Ascending aorta (tissue), 2 donors: ENCODE measurements at places on chromosomes 4 and X.

- H3K4me1 ChIP-seq, result no peaks in the 10 kb centered on the region
- no peak overlapping the region for H3K4me3 ChIP-seq
- no peak overlapping the region for H3K27ac ChIP-seq
- H3K36me3 ChIP-seq, result no peaks in the 10 kb centered on the region
Measured at GRCh38 chr4:189530848-189531247, 409.8 kb upstream of the FRG1 start.

GRCh38 chrX:13688384-13688957 is 457 bp upstream of the RAB9A start:
- H3K27me3 ChIP-seq, result no peaks in the 10 kb centered on the region
- H3K4me1 ChIP-seq, result no peaks in the 10 kb centered on the region
- peak overlapping the region; percentile 91 for H3K4me3 ChIP-seq
- no peak for DNase-seq

DNA sequence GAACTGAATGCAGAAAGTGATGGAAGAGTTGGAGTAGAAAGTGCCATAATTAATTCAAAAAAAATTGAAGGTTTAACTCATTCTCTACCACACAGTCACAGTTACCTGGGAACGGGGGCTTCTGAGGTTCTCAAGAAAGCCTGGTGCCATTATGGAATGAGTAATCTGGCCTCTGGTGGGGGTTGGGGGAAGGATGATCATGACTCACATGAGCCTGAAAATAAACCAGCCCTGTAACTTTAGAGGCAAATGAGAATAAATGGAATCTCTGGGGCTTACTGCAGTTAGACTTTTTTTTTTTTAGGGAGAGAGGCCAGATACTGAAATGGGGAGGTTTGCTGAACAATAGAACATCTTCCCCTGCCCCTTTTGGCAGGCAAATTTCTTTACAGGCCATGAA is 55.3 kb downstream of the SOD3 start:
- peaks cover 10% of the 10 kb centered on the region for H3K4me1 ChIP-seq
- no peak overlapping the region for H3K4me3 ChIP-seq
- H3K27ac ChIP-seq, result peak overlapping the region; percentile 69
- no peak for DNase-seq
- no peaks in the 10 kb centered on the region for H3K36me3 ChIP-seq
- no peaks in the 10 kb centered on the region for H3K27me3 ChIP-seq

GRCh38 chr4:39754309-39754708 is 56.4 kb downstream of the UBE2K start:
- peaks cover 4% of the 10 kb centered on the region for H3K36me3 ChIP-seq
- H3K4me3 ChIP-seq, result no peak overlapping the region
- no peak overlapping the region for H3K27ac ChIP-seq
- no peak for DNase-seq

DNA sequence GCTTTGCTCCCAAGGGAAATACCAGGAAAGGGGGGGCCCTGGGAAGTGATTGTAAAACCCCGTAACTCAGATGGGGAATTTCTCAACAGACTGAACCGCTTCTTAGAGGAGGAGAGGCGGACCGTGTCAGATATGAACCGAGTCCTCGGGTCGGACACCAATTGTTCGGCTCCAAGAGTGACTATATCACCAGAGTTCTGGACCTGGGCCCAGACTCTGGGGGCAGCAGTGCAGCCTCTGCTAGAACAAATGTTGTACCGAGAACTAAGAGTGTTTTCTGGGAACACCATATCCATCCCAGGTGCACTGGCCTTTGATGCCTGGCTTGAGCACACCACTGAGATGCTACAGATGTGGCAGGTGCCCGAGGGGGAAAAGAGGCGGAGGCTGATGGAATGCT is 1.0 kb downstream of the PNMA3 start:
- H3K27ac ChIP-seq, result no peak overlapping the region
- no peaks in the 10 kb centered on the region for H3K36me3 ChIP-seq
- no peaks in the 10 kb centered on the region for H3K4me1 ChIP-seq
- H3K27me3 ChIP-seq, result no peaks in the 10 kb centered on the region

- no peak overlapping the region for H3K27ac ChIP-seq
- DNase-seq, result no peak
- H3K36me3 ChIP-seq, result no peaks in the 10 kb centered on the region
- H3K27me3 ChIP-seq, result no peaks in the 10 kb centered on the region
- no peaks in the 10 kb centered on the region for H3K4me1 ChIP-seq
- H3K4me3 ChIP-seq, result no peak overlapping the region
Measured at GRCh38 chr4:163113921-163114713, 52.6 kb downstream of the NAF1 start.

- H3K4me3 ChIP-seq, result no peak overlapping the region
- DNase-seq, result no peak
- no peak overlapping the region for H3K27ac ChIP-seq
- H3K27me3 ChIP-seq, result no peaks in the 10 kb centered on the region
- H3K36me3 ChIP-seq, result no peaks in the 10 kb centered on the region
Measured at GRCh38 chr4:78297116-78297800, 240.1 kb downstream of the FRAS1 start.

- no peaks in the 10 kb centered on the region for H3K36me3 ChIP-seq
- no peak for DNase-seq
- H3K4me3 ChIP-seq, result no peak overlapping the region
- H3K4me1 ChIP-seq, result no peaks in the 10 kb centered on the region
- H3K27ac ChIP-seq, result no peak overlapping the region
- no peaks in the 10 kb centered on the region for H3K27me3 ChIP-seq
Measured at GRCh38 chr4:83108101-83108861, 6.2 kb downstream of the PLAC8 start.

DNA sequence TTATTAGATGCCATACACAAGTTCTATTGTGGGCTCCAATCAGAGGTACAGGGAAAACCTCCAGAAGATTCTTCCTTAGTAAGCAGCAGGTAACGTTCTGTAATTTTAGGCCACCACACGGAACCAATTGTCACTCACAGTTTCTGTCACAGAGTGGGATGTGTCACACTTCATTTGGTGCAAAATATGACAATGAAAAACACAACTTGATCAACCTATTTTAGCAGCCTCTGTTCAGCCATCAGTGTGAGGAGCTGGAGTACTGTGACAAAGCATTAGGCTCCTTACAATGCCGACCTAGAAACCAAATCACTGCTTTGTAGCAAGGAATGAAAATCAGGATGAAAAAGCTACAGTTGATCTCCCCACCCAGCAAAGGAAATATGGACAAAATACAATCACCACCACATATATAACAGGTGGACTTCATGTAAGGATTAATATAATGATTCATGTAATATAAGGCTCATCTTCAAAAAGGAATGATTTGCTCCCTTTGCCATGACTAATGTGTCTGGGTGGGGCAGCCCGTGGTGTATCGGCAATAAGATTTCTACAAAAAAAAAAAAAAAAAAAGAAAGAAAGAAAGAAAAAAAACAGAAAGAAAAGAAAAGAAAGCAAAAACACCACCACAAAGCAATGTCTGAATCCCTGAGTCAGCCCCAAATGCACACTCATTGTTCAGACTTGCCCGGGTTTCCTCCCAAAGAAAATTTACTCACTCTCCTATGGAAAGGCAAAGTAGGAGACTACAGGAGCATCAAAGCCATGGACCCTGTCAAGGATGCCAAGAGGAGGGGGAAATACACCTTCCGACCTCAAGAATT is 36.0 kb downstream of the SLC9A7 start:
- no peak for DNase-seq
- no peaks in the 10 kb centered on the region for H3K4me1 ChIP-seq
- H3K36me3 ChIP-seq, result no peaks in the 10 kb centered on the region
- no peak overlapping the region for H3K4me3 ChIP-seq
- no peaks in the 10 kb centered on the region for H3K27me3 ChIP-seq

- H3K27ac ChIP-seq, result no peak overlapping the region
- no peaks in the 10 kb centered on the region for H3K4me1 ChIP-seq
- no peaks in the 10 kb centered on the region for H3K36me3 ChIP-seq
- no peak overlapping the region for H3K4me3 ChIP-seq
- no peaks in the 10 kb centered on the region for H3K27me3 ChIP-seq
- no peak for DNase-seq
Measured at GRCh38 chr4:81424336-81424735, 47.4 kb downstream of the RASGEF1B start.

DNA sequence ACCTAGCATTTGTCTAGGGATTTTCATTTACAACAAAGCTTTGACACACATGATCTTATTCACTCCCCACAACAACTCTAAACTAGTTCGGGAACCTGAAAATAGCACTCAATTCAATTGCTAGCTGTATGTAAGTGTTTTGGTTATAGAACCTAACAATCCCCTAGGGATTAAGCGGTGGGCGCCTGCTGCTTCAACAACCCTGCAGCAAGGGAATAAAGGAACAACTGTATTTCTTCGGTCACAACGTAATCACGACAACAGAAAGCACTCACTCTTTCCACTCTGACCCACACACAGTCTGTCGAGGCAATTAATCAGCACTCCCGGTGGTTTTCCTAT is 674 bp upstream of the DIAPH2 start:
- H3K27ac ChIP-seq, result peak overlapping the region; percentile 61
- H3K27me3 ChIP-seq, result no peaks in the 10 kb centered on the region
- peak overlapping the region; percentile 68 for H3K4me3 ChIP-seq
- no peak for DNase-seq

GRCh38 chr4:144575181-144575580 is 70.8 kb upstream of the HHIP start:
- H3K27ac ChIP-seq, result no peak overlapping the region
- DNase-seq, result no peak
- no peaks in the 10 kb centered on the region for H3K36me3 ChIP-seq
- H3K4me1 ChIP-seq, result no peaks in the 10 kb centered on the region
- H3K4me3 ChIP-seq, result no peak overlapping the region

- no peak for DNase-seq
- H3K4me3 ChIP-seq, result no peak overlapping the region
- no peak overlapping the region for H3K27ac ChIP-seq
- no peaks in the 10 kb centered on the region for H3K4me1 ChIP-seq
Measured at GRCh38 chr4:134585972-134586371, 384.4 kb upstream of the PABPC4L start.

- no peak for DNase-seq
- H3K27me3 ChIP-seq, result no peaks in the 10 kb centered on the region
- no peaks in the 10 kb centered on the region for H3K4me1 ChIP-seq
- H3K27ac ChIP-seq, result no peak overlapping the region
- no peaks in the 10 kb centered on the region for H3K36me3 ChIP-seq
- no peak overlapping the region for H3K4me3 ChIP-seq
Measured at GRCh38 chr4:165450871-165451270, 72.1 kb downstream of the CPE start.

DNA sequence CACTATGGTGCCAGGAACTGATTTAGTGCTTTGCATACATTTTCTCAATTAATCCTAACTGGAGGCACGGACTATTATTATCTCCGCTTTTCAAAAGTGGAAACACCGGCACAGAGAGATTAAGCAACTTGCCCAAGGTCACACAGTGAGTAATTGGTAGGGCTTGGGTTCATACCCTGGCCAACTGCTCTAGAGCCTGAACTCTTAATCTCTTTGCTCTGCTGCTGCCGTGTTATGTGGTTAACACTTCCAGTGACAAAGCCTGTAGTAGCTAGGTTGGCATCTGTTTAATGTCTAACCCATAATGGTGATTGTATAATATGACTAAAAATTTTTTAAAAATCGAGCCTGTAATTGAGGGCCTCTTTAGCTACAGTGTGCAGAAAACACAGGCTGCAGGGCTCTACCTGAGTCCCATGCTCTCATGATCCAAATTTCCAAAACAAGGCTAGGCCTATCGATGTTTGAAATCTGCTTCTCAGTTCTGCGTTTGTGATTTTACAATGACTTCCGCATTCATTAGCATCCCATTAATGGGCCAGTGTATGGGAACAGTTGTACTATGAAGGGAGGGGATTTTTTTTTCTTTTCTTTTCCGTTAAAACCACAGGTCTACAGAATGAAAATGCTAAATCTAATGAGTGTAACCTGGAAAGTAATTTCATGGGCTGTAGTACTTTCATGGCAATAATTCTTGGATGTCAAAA is 219.3 kb upstream of the JADE1 start:
- H3K27me3 ChIP-seq, result no peaks in the 10 kb centered on the region
- DNase-seq, result no peak
- H3K36me3 ChIP-seq, result no peaks in the 10 kb centered on the region
- H3K4me3 ChIP-seq, result no peak overlapping the region
- H3K4me1 ChIP-seq, result no peaks in the 10 kb centered on the region
- no peak overlapping the region for H3K27ac ChIP-seq

DNA sequence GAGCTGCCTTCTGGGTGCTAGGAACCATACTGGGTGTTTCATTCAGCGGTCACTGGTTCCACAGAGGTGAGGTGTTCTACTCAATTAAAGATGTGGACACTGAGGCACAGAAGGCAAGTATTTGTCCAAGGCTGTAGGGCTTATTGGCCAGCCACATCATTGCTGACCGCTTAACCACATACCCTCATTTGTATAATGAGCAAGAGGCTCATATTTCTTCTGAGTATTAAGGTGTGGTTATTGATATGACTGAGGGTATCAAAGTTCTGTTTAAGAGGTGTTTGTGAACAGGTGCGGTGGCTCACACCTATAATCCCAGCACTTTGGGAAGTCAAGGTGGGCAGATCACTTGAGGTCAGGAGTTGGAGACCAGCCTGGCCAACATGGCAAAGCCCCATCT is 14.3 kb downstream of the RNF4 start:
- no peak overlapping the region for H3K4me3 ChIP-seq
- H3K27me3 ChIP-seq, result no peaks in the 10 kb centered on the region
- H3K27ac ChIP-seq, result peak overlapping the region; percentile 12
- DNase-seq, result no peak

- no peaks in the 10 kb centered on the region for H3K27me3 ChIP-seq
- H3K4me1 ChIP-seq, result no peaks in the 10 kb centered on the region
- no peaks in the 10 kb centered on the region for H3K36me3 ChIP-seq
Measured at GRCh38 chr4:75102787-75103085, 169.8 kb downstream of the PARM1 start.
